EL (cell line): ENCODE measurements at places on chromosomes 4 and X.
A peak's percentile ranks its signal among the peaks of the same experiment; 100 is the strongest.

DNA sequence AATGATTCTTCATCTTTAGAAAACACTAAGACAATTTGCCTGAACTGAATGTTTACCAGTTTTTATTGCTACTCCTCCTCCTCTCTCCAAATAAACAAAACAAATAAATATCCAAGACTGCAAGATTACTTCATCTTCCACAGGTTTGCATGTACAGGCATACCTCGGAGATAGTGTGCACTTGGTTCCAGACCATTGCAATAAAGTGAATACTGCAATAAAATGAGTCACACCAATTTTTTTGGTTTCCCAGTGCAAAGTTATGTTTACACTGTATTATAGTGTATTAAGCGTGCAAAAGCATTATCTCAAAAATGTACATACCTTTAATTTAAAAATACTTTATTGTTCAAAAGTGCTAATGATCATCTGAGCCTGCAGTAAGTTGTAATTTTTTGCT is 53.3 kb downstream of the FBXL5 start:
- no peak for DNase-seq

DNA sequence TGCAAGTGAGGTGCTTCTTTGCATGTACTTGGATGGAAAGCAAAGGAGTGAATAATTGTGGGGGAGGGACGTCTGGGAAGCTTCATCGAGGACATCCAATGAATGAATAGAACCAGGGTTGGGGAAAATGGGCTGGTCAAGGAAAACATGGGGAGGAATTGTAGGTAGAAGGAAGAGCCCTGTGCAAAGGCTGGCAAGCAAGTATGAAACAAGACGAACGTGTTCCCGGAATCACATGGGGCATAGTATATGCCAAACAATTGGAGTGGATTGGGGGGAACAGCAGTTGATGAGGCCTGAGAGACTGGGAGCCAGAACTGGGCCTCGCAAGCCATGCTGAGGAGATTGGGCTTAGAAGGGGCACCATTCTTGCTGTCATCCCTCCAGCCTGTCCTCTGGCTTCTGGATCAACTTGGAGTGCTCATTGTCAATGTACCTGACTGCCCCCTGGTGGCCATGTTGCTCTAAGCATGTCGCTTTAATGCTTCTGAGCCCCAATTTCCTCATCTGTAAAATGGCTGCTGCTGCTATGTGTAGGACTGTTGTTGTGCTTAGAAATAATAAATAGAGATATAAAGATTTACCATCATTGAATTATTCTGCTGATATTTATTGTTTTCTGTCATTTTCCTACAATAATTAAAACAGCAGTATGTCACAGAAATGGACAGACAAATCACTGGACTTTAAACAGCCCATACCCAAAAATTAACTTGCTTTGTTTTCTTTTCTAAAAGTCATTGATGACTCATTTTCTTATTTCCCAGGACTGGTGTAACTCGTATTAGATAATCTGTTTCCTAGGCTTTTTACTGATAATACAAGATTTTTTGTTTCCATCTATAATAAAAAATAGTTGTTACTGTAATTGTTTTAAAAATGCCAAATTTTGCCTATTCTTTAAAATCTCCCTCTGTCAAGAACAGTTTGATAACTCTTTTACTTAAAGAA is 66.4 kb downstream of the JADE3 start:
- DNase-seq, result peak; percentile 75

- DNase-seq, result no peak
Observed at GRCh38 chrX:151825007-151825406, 87.7 kb upstream of the MAGEA4 start.

- DNase-seq, result peak; percentile 7
Observed at GRCh38 chr4:52780206-52780605, 29.0 kb upstream of the ERVMER34-1 start.

- no peak for DNase-seq
Observed at GRCh38 chr4:37927434-37927833, 32.8 kb upstream of the PTTG2 start.

GRCh38 chr4:20288846-20289512 is 37.3 kb downstream of the SLIT2 start:
- DNase-seq, result peak; percentile 55

- DNase-seq, result no peak
Observed at GRCh38 chrX:30589146-30589888, 11.8 kb upstream of the TASL start.

GRCh38 chrX:103531002-103531401 is 11.7 kb upstream of the RAB40A start:
- DNase-seq, result peak; percentile 82

GRCh38 chrX:150100261-150100660 is 162.0 kb upstream of the EOLA2 start:
- no peak for DNase-seq

DNA sequence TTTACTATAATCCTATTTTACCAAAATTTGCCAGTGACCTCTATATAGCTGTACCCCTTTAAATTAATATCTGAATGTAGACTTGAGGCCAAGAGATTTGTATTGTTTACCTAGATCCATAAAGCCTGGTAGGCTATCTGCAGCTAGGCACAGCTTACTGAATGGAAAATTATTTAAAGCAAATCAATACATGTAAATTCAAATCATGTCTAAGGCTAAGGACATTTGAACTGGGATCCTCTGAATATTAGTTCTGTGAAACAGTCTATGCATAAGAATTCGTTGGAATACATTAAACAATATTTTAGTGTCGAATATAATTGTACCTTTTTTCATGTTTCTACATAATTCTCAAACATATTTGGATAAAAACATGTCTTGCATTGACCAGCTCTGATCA is 1.6 kb downstream of the UGT2A3 start:
- DNase-seq, result no peak

GRCh38 chr4:154004016-154004415 is 215.1 kb upstream of the SFRP2 start:
- no peak for DNase-seq

GRCh38 chrX:69262036-69262936 is 97.0 kb upstream of the PJA1 start:
- DNase-seq, result no peak

GRCh38 chr4:17013382-17014006 is 115.0 kb upstream of the LDB2 start:
- DNase-seq, result peak; percentile 57
